CD4-positive, alpha-beta memory T cell (primary cell): ENCODE measurements at places on chromosomes 6 and 20.

GRCh38 chr6:66230591-66230990 is 523.6 kb upstream of the EYS start:
- no peak for DNase-seq

DNA sequence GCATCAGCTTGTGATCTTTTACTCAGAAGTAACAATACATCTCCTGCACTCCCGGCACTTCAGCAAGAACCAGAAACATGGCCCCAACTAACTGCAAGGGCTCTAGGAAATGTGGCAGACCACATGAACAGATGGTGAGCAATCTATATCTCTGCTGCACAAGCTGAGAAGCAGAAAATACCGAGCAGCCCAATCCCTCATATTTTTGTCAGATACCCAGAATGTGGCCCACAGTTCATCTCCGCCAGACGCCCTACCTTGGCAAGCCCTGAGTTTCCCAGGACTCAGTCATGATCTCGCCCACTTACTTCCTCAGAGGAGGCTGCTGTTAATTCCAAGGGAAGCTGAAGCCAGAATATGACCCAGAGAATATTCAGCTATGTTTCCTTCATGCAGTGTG is 63.1 kb upstream of the PHACTR1 start:
- no peak for DNase-seq

DNA sequence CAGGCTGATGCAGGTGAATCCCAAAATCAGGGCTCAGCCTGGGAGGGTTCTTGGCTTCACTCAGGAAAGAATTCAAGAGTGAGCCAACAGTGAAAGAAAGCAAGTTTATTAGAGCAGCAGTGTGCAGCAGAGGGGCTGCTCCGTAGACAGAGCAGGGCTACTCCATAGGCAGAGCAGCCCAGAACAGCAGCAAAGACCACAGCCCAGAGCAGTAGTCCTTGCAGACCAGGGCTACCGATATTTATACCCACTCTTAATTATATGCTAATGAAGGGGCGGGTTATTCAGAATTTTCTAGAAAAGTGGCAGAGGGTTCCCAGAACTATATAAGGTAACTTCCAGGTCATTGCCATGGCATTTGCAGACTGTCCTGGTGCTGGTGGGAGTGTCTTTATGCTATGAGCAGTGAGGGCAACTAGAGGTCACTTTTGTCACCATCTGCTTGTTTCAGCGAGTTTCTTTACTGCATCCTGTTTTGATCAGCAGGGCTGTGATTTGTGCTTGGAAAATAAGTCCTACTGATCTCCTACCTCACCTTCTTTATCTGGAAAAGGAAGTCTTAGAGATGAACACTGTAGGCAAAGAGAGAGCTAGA is 39.8 kb upstream of the PTPN1 start:
- no peak for DNase-seq

DNA sequence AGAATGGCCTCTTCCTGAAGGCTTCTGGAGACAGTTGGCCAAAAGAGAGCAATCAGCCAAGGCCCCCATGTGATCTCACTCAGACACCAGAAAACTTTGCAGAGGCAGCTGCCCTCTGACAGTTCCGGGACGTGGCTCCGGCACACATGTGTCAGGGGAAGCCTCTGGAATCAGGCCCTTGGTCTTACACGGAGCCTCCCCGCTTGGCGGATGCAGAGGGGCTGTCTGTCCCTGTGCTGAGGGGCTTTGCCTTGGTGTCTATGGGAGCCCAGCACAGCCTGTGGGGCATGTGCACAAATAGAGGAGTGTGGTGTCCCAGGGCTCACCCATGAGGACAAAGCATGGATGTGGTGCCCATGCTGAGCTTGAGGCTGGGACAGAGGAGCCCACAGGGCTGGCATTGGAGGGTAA is 13.8 kb downstream of the SIGLEC1 start:
- DNase-seq, result no peak

DNA sequence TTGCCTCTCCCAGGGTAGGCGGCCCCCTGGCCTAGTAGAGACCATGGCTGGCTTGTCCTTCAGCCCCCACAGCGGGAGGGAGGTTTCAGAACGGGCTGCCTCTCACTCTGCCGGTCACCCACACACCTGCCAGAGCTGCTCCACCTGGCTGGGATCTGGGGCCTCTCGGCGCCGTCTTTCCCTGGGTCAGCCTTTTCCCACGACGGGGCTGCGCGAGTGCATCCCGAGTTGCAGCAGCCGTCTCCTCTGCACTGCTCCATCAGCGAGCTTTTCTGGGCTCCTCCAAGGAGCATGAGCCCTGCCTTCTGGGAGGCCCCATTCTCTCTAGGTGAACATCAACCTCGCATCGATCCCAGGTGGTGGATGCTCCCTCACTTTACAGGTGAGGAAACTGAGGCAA is 15.9 kb upstream of the SPDEF start:
- no peak for DNase-seq

GRCh38 chr6:21613809-21614208 is 20.3 kb downstream of the SOX4 start:
- DNase-seq, result no peak

- DNase-seq, result no peak
These were observed 37.1 kb downstream of the MAP1LC3A start for GRCh38 chr20:34595377-34596184.

- DNase-seq, result no peak
These were observed 10.5 kb downstream of the DNAH8 start for GRCh38 chr6:38725414-38726183.
